HFF-Myc (cell line): ENCODE measurements at places on chromosomes 5 and 9.

- DNase-seq: no peak
These were observed 460.4 kb downstream of the PDE4D start for GRCh38 chr5:59433174-59433573.

GRCh38 chr5:109743041-109743531 lies 53.4 kb downstream of the MAN2A1 start:
- no peak for DNase-seq

DNA sequence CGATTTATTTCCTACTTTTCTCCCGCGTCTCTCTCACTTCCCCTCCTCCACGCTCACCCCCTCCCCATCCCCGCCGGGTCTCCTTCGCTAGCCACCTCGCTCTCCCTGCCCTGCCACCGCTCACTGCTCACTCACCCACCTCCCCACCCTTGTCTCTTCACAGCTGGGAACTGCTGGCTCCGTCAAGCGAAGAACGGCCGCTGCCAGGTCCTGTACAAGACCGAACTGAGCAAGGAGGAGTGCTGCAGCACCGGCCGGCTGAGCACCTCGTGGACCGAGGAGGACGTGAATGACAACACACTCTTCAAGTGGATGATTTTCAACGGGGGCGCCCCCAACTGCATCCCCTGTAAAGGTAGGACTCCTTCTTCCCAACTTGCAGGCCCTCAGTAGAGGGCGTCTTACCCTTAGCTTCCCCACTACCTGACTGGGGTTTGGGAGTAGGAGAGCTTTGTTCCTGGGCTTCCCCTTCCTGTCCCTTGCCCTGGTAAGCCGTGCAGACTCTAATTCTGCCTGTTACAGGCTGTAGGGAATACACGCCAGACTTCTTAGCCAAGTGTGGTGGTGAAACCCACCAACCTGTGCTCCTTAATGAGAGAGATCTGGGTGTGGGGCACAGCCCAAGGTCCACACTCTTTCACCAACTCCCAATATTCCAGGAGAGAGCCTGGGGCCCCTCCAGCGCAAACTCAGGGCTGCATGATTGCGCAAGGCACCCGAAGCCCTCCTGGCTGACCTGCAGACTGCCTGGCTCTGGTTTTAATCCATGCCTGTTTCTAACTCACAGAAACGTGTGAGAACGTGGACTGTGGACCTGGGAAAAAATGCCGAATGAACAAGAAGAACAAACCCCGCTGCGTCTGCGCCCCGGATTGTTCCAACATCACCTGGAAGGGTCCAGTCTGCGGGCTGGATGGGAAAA lies 2.5 kb downstream of the FST start:
- no peak for DNase-seq

DNA sequence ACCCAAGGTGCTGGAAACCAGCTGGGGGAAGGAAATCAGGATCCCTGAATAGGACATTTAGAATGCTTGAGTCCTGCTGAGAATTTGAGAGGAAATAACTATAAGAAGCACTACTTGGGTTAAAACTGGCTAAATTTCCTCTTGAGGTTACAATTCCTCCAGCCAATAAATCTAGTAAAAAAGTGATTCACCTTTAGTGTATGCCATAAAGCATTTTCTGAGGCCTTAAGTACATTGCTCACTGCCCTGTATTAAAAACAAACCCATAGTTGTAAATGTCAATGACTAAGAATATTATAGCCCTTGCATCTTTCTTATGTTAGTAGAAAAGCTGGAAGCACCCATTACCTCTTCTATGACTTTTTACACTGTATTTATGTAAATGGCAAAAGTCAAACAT lies 634.7 kb upstream of the ARRDC3 start:
- peak; percentile 65 for DNase-seq

GRCh38 chr5:174236070-174236469 lies 190.6 kb downstream of the NSG2 start:
- no peak for DNase-seq

- DNase-seq: no peak
These were observed 1.9 kb downstream of the SPTAN1 start for GRCh38 chr9:128554155-128554862.

DNA sequence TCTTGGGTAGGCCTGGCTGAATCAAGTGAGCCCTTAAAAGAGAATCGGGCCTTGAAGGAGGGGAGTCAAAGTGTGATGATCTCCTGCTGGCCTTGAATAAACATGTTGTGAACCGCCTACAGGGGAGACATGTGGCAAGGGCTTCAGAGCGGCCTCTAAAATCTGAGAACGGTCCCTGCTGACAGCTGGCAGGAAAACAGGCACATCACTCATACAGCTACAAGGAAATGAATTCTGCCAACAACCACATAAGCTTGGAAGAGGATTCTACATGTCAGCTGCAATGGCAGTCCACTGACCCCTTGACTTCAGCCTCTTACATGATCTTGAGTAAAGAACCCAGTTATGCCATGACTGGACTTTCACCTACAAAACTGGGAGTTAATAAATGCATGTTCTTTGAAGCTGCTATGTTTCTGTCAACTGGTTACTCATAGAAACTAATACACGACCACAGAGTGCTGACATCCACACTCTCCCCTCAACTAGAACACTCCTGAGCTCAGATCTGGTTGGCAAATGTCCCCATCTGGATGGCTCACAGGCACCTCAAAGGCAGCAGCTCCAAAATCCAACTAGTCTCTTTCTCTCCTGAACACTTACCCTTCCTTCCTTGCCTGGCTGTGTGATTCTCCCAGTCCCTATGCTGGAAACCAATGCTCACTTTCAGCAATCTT lies 333.1 kb downstream of the ASTN2 start:
- DNase-seq: no peak

- DNase-seq: no peak
These were observed 631 bp downstream of the B4GALT7 start for GRCh38 chr5:177600508-177601018.

- DNase-seq: peak; percentile 94
These were observed 47.9 kb downstream of the STOM start for GRCh38 chr9:121322037-121322736.

GRCh38 chr5:56465769-56466135 lies 232.6 kb upstream of the ANKRD55 start:
- DNase-seq: no peak

DNA sequence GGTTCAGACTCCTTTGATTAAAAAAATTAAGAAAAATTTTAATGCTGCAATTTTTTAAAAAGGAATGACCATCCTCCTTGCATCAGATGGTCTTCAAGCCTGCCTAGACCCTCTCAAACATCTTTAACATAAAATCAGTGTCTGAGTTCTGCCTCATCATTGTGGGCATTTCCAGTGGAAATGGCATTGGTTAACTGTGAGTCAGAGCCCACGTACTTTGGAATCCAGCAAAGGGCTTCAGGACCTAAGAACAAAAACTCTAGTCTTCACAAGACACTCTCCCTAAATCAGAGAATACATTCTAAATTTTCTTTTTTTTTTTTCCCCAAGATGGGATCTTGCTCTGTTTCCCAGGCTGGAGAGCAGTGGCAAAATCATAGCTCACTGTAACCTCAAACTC lies 9.4 kb upstream of the C5orf15 start:
- no peak for DNase-seq

- peak; percentile 12 for DNase-seq
These were observed 36.4 kb downstream of the GLT6D1 start for GRCh38 chr9:135602789-135603481.

DNA sequence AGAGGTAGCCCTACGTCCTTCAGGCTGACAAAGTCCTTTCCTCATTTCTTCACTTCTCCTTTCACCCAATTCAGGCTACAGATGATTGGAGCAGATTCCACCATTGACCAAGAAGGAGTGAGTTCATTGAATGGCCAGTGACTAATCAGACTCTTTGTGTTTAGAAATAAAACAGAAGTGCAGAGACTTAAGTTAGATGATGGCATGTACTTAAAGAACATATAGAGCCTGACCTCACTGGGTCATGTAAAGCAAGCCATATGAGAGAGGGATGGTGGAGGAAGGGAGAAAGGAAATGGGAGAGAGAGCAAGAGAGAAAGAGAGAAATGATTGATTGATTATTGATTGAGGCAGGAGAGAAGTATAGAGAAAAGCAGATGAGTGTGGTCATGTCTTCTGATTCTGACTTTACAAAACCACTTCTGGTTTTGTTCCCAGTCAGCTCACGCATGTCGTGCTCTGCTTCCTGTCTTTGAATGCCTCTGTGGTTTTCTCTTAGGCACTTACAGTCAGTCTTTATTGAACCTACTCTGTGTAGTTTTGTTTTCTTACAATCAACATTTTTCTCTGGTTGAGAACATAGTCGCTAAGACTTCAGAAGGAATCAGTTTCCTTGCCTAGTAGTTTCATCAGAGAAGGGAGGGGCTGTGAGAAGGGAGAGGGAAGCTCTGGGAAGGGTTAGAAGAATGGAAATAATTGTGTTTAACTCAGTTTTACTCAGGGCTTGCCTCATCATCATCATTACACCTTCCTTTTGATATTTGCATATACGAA lies 149.2 kb upstream of the KLF9 start:
- DNase-seq: no peak
